ENCODE measurements at places on chromosomes 11 and 22. TPM values are rescaled to one million over a fixed set of nuclear protein-coding genes. Genes with fewer than 3 reads are reported as not detected.

DNA sequence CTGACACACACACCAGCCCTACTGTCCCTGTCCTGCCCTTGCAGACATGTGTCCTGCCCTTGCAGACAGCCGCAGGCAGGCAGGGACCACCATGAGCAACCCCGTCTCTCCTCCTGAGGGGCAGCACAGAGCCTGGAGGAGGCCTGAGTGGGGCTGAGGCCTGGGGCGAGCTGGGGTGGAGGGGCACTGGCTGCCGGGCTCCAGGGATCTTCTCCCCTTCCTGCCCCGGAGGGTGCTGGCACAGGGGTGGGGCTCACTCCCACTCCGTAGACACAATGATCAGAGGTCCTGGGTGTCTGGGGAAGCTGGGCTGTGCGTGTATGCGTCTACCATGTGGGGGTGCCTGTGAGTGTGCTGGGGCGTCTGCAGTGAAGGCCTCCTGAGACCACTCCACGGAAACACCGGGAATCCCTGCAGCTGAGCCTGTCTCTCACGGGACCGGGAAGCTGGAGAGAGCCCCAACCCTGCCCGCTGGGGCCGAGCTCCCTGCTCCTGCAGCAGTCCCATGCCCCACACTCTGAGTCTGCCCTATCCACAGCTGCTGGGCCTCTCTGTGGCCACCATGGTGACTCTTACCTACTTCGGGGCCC, 588 bp downstream of the TSPAN32 start:
- H3K4me3 ChIP-seq: no peak overlapping the region
- peak; percentile 26 for DNase-seq

DNA sequence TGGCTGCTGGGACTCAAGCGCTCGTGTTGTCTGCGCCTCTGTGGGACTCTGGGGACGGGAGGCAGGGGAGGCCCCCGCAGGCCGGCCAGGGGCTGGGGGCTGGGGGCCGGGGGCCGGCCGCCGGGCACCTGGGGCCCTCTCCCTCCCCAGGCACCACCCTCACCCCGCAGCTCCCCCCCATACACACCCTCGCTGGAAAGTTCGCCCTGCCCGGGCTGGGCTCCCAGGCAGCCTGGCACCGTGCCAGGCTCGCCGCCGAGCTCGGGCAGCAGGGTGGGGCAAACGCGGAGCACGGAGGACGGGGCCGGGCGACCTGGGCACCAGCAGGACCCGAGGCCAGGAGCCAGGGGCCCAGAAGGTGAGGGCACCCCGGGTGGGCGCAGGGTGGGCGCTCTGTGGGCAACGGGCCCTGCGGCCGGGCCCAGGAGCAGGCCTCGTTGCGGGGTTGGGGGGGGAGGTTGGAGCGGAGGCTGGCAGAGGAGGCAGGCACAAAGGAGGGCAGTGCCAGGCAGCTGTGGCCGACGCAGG, 76.7 kb upstream of the WNT7B start:
- H3K36me3 ChIP-seq: no peaks in the 10 kb centered on the region
- no peaks in the 10 kb centered on the region for H3K27me3 ChIP-seq
- H3K4me3 ChIP-seq: peak overlapping the region; percentile 87
- peak; percentile 87 for DNase-seq

- no peaks in the 10 kb centered on the region for H3K27me3 ChIP-seq
- no peak for DNase-seq
- H3K27ac ChIP-seq: no peak overlapping the region
- H3K36me3 ChIP-seq: no peaks in the 10 kb centered on the region
- no peak overlapping the region for H3K4me3 ChIP-seq
These were observed 129.1 kb downstream of the SLC17A6 start for GRCh38 chr11:22467248-22467647.

The TRPM5 gene
- not detected for total RNA-seq

- H3K4me1 ChIP-seq: no peaks in the 10 kb centered on the region
- H3K27ac ChIP-seq: no peak overlapping the region
- no peak overlapping the region for H3K4me3 ChIP-seq
- H3K27me3 ChIP-seq: no peaks in the 10 kb centered on the region
- DNase-seq: no peak
These were observed 20.5 kb upstream of the EXPH5 start for GRCh38 chr11:108614086-108614485.

GRCh38 chr22:30932661-30933060, 35.9 kb downstream of the MORC2 start:
- no peaks in the 10 kb centered on the region for H3K27me3 ChIP-seq
- DNase-seq: no peak
- H3K4me1 ChIP-seq: no peaks in the 10 kb centered on the region
- H3K4me3 ChIP-seq: no peak overlapping the region
- H3K36me3 ChIP-seq: no peaks in the 10 kb centered on the region
- H3K27ac ChIP-seq: no peak overlapping the region

DNA sequence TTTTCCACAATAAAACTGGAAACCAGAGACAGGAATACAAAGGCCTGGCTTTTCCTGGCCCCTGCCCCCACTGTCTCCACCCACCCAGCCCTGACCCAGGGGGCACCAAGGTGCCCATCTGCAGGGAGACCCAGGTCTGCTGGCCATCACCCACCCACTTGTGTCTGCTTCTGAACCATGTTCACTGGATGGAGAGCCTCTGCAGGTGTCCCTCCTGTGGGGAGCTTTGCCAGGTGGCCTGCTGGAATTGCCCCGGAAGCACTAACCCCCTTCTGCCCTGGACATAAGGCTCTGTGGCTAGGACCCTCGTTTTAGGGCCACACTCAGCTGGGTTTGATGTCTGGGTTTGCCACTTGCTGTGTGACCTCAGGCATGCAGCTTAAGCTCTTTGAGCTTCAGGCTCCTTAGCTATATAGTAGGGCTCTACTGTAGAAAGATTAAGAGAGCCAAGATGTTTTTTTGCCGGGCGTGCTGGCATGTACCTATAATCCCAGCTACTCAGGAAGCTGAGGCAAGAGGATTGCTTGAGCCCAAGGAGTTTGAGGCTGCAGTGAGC, 3.9 kb downstream of the SCARF2 start:
- no peak for DNase-seq
- no peaks in the 10 kb centered on the region for H3K36me3 ChIP-seq
- H3K4me1 ChIP-seq: peaks cover 10% of the 10 kb centered on the region
- no peak overlapping the region for H3K27ac ChIP-seq
- H3K27me3 ChIP-seq: no peaks in the 10 kb centered on the region

GRCh38 chr11:45864041-45864440, 16.8 kb downstream of the CRY2 start:
- H3K27me3 ChIP-seq: no peaks in the 10 kb centered on the region
- H3K4me1 ChIP-seq: peaks cover 10% of the 10 kb centered on the region
- no peak overlapping the region for H3K27ac ChIP-seq
- no peak for DNase-seq

- DNase-seq: no peak
- H3K27me3 ChIP-seq: no peaks in the 10 kb centered on the region
- no peaks in the 10 kb centered on the region for H3K36me3 ChIP-seq
- no peak overlapping the region for H3K27ac ChIP-seq
These were observed 17.3 kb downstream of the TRAF6 start for GRCh38 chr11:36492724-36493304.

DNA sequence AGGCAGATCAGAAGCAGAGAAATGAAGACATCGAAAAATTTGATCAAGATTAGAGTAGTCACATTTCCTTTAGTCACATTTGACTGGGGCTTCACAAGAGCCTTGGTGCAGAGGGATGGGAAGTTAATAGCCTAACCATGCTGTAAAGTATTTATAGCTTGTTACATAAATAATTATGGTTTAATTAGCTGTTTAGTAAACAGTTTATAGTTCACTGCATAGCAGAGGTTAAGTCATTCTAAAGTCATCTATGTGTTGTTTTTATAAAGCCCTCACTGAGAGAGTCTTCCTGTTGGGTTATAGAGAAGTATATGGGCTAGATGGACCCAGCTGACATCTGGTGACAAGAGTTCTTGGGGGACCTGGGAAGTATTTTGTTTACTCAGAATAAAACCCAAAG, 47.1 kb downstream of the INSC start:
- no peaks in the 10 kb centered on the region for H3K36me3 ChIP-seq
- no peaks in the 10 kb centered on the region for H3K4me1 ChIP-seq
- no peak overlapping the region for H3K27ac ChIP-seq
- DNase-seq: no peak

- H3K27ac ChIP-seq: no peak overlapping the region
- H3K27me3 ChIP-seq: no peaks in the 10 kb centered on the region
- no peaks in the 10 kb centered on the region for H3K36me3 ChIP-seq
- H3K4me3 ChIP-seq: no peak overlapping the region
- no peaks in the 10 kb centered on the region for H3K4me1 ChIP-seq
These were observed 114.4 kb downstream of the MPPED1 start for GRCh38 chr22:43526117-43526655.

DNA sequence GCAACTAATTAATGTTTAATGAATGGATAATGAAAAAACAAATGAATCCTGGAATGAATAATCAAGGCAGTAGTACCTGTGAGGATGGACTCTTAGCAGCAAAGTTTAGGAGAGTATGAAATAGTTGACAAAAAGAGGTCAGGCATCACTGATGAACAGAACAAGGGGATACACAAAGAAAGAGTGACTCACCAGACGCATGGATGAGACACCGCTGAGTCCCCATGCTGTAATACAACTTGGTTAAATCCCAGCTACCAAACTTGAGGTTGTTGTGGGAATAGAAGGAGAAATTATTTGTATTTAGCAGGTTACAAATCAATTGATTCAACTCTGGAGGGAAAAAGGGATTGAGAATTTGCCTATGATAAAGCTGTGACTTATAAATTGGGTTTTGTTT, 976.9 kb upstream of the TENM4 start:
- no peaks in the 10 kb centered on the region for H3K4me1 ChIP-seq
- no peak overlapping the region for H3K27ac ChIP-seq
- H3K4me3 ChIP-seq: no peak overlapping the region
- no peaks in the 10 kb centered on the region for H3K27me3 ChIP-seq
- DNase-seq: no peak

The UBE2L6 gene
- total RNA-seq: 70.8 TPM

The NCR3LG1 gene
- 4.5 TPM for total RNA-seq

The TMPRSS13 gene
- 0.24 TPM for total RNA-seq

- no peak overlapping the region for H3K4me3 ChIP-seq
- no peak overlapping the region for H3K27ac ChIP-seq
- H3K4me1 ChIP-seq: no peaks in the 10 kb centered on the region
- DNase-seq: no peak
These were observed 10.8 kb upstream of the CD81 start for GRCh38 chr11:2366276-2366675.

DNA sequence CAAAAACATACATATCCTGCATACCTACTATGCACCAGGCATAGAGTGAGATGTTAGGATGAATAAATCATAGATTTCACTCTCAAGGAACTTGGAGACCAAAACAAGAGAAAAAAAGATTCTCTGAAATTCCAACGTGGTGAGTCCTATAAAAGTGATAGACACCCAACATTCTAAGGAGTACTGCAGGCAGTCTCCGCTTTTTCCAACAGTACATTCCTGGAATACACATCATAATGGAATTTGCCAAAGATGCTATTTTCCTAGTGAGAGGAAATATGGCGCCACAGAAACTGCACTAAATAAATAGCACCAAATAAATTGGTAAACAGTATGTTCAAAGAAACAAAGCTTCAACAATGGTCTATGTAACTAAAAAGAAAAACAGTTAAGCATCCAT, 6.0 kb downstream of the TMEM123 start:
- no peaks in the 10 kb centered on the region for H3K36me3 ChIP-seq
- H3K4me1 ChIP-seq: peaks cover 5% of the 10 kb centered on the region
- H3K4me3 ChIP-seq: no peak overlapping the region
- no peaks in the 10 kb centered on the region for H3K27me3 ChIP-seq
- DNase-seq: no peak

DNA sequence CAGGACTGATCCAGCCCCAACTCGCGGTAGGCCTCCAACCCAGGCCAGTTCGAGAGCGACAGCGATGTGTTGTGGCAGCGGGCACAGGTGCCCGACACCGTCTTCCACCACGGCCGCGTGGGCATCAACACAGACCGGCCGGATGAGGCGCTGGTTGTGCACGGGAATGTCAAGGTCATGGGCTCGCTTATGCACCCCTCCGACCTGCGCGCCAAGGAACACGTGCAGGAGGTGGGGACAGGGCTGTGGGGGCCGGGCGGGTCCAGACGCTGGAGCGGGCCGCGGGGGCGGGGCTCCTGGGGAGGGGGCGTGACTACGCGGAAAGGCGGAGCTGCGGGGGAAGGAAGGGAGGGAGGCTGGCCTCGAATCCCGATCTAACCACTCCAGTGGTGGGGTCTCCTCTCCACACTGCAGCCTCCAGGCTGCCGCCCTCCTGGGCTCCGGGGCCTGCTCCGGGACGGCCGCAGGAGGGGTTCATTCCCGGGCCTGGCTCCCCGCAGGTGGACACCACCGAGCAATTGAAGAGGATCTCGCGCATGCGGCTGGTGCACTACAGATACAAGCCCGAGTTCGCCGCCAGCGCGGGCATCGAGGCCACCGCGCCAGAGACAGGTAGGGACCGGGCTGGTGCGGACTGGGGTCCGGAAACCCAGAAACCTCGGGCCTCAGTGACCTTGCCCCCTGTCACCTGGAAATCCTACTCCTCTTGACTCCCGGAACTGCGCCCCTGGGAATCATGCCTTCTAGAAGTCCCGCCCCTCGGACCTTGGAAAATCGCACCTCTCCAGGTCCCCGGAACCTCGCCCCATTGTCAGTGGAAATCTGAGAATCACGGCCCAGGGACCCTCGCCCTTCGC, 14.9 kb downstream of the TMEM258 start:
- no peaks in the 10 kb centered on the region for H3K36me3 ChIP-seq
- H3K4me1 ChIP-seq: peaks cover 7% of the 10 kb centered on the region
- peak overlapping the region; percentile 9 for H3K27ac ChIP-seq
- H3K27me3 ChIP-seq: no peaks in the 10 kb centered on the region

DNA sequence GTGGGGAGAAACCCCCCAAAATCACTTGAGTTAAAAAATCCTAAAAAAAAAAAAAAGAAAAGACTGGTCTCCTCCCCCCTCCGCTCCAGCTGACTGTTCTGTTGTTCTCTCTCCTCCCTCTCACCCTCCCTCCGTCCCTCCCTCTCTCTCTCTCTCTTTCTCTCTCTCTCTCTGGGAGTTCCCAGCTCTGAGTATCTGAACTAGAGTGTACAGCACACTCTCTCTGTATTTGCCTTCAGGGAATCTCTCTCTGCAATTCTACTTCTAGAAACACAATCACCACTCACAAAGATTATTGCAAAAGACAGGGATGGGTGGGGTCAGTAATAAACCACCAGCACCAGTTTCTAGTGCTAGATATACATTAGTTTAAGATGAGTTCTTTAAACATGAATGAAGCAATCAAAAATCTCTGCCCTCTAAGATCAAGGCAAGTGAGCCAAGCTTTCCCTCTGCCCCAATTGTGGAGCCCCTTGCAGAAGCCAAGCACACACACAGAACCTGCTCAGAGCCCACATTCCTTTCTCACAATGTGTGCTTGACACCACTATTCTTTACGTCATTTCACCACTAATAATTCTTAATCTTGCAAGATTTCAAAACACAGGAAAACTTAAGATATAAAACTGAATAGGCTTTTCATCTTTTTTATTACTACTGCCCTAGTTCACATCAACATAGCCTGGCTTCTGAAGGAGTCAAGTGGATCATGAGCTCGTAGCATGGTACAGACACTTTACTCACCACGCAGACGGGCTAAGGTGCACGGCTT, 133.5 kb downstream of the RBFOX2 start:
- no peak for DNase-seq
- no peak overlapping the region for H3K27ac ChIP-seq
- peaks cover 18% of the 10 kb centered on the region for H3K4me1 ChIP-seq
- no peaks in the 10 kb centered on the region for H3K27me3 ChIP-seq
- H3K36me3 ChIP-seq: no peaks in the 10 kb centered on the region
